Purkinje cell (primary cell): ENCODE measurements at places on chromosomes 12 and 14. TPM values are rescaled to one million over a fixed set of nuclear protein-coding genes. Genes with fewer than 3 reads are reported as not detected.

Gene MYO1H
- not detected in 2 replicates for polyA plus RNA-seq

Gene AEBP2
- polyA plus RNA-seq = 33.7 and 38.9 TPM in 2 replicates

Gene OAS3
- 1.5 and 2.3 TPM in 2 replicates for polyA plus RNA-seq

Gene GPR162
- polyA plus RNA-seq = 3.8 and 14.6 TPM in 2 replicates

Gene FITM1
- polyA plus RNA-seq = not detected in 2 replicates

Gene TMEM132D
- polyA plus RNA-seq = 1.8 TPM in 1 of 2 replicates, not detected in the other

Gene RFLNA
- polyA plus RNA-seq = 1.3 and 1.7 TPM in 2 replicates

Gene ETV6
- polyA plus RNA-seq = 0.22 and 1.5 TPM in 2 replicates

Gene SERPINA3
- polyA plus RNA-seq = 1.1 TPM in 1 of 2 replicates, not detected in the other

Gene TAS2R43
- not detected in 2 replicates for polyA plus RNA-seq

Gene RDH5
- polyA plus RNA-seq = 3.0 and 3.6 TPM in 2 replicates
